ENCODE measurements at places on chromosomes 6 and 20.

- DNase-seq = no peak
Observed at GRCh38 chr20:31818376-31818908, 714 bp upstream of the MYLK2 start.

- peak; percentile 67 for DNase-seq
Observed at GRCh38 chr20:4108495-4109306, 93.3 kb upstream of the RNF24 start.

- no peak for DNase-seq
Observed at GRCh38 chr6:160735523-160735922, 33.5 kb downstream of the PLG start.

DNA sequence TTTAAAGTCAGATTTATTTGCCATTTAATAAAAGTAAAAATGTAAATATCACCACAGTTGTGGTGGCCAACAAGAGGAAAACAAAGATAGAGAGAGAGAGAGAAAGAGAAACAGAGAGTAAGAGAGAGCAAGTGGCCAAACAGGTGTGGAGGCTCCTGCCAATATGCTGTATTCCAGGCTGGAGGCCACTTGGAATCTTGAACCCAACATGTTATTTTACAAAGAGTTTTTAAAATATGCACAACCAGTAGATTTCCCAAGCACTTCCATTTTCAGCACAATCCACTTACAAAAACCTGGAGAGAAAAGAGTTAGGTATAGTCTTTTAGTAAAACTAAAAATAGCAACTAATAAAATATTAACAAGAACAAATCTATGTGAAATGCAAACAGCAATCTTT is 1323.1 kb upstream of the CITED2 start:
- DNase-seq = no peak

DNA sequence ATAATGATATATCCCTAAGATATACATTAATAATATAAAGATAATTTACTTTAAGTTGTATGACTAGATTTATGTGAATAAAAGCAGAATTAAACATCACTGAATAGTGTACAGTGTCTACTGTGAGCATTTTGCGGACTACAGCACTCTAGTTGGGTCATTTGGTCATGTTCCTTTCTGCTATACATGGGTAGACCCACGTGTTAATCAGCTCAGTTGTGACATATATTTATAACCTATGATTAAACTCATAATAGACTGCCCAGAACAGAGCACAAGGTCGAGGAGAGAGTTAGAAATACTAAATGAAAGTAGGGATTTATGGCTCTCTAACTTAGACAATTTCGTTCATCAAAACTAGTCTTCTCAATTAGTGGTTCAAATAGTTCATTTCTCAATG is 852.7 kb downstream of the EPHA7 start:
- DNase-seq = no peak

DNA sequence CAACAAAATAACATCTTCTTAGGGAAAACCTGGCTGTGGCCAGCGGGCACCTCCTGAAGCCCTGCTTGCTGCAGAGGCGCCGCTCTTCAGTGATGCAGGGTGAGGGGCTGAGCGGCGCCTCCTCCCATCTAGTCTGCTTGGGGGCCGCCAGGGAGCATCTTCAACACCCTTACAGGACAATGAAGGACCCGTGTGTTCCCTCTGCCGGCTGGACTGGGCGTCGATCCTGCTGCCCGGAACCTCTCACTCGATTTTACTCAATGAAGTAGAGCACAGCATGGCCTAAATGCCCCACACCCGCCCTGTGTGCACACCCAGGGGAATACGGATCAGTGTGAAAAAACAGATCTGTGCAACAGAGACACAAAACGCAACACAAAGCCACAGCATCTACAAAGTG is 28.5 kb upstream of the MPC1 start:
- DNase-seq = no peak

DNA sequence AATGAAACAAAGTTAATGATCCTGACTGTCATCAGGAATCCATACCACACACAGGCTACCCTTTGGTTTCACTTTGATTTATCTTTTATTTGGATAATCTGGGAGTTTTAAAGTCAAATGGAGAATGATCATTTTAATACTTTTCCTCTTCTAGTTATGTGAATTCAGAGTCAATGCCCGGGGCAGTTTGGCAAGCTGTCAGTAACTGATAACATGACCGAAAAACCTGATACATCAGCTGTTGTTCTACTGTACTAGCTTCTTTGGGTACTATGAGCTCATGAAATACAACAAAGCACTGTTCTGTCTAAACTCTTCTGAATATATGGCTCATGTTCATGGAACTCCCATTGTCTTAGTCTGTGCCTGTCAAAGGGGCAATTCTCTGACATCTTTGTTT is 30.2 kb downstream of the KLHL31 start:
- no peak for DNase-seq

- DNase-seq = no peak
Observed at GRCh38 chr6:150198532-150198931, 55.7 kb downstream of the PPP1R14C start.

DNA sequence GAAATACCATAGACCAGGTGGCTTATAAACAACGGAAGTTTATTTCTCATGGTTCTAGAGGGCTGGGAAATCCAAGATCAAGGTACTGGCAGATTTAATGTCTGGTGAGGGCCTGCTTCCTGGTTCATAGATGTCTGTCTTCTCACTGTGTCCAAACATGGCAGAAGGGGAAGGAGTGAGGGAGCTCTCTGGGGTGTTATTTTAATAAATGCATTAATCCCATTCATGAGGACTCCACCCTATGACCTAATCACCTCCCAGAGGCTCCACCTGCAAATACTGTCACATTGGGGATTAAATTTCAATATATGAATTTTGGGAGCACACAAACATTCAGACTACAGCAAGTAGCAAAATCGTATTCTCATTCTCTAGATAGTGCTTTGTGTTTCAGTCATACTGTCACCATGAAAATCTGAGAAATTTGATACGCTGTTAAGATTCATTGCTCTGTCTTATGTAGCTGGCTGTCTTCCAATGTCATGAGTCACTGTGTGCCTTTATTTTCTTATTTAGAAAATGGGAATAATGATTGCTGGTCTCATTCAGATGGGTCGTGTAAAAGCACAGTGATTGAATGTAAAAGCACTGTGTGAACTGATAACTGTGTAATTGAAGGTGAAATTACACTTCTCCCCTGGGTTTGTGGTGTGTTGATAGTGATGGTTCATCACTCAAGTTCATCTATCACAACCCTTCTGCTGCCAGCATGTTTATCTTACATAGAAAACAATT is 8.9 kb upstream of the ERVFRD-1 start:
- DNase-seq = no peak

- DNase-seq = peak; percentile 36
Observed at GRCh38 chr6:28104392-28105244, 19.8 kb upstream of the ZSCAN16 start.

DNA sequence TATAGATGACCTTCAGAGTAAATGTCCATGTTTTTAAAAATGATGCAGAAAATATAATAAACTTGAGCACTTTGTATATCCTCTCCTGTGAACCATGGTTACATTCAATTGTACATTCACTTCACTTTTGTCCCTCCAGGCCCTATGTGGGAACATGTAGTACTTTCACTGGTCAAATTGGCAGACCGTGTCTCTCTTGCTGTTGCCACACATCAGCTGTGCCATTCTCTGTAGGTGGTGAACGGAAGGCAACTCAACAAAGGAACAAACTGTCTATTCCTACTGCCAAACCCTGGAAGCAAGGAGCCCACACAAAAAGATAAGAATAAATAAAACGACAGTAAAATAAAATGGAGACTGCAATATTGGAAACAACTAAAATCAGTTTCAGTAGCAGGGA is 2.0 kb downstream of the ROS1 start:
- no peak for DNase-seq

GRCh38 chr6:149235130-149235561 is 82.4 kb upstream of the TAB2 start:
- peak; percentile 97 for DNase-seq

DNA sequence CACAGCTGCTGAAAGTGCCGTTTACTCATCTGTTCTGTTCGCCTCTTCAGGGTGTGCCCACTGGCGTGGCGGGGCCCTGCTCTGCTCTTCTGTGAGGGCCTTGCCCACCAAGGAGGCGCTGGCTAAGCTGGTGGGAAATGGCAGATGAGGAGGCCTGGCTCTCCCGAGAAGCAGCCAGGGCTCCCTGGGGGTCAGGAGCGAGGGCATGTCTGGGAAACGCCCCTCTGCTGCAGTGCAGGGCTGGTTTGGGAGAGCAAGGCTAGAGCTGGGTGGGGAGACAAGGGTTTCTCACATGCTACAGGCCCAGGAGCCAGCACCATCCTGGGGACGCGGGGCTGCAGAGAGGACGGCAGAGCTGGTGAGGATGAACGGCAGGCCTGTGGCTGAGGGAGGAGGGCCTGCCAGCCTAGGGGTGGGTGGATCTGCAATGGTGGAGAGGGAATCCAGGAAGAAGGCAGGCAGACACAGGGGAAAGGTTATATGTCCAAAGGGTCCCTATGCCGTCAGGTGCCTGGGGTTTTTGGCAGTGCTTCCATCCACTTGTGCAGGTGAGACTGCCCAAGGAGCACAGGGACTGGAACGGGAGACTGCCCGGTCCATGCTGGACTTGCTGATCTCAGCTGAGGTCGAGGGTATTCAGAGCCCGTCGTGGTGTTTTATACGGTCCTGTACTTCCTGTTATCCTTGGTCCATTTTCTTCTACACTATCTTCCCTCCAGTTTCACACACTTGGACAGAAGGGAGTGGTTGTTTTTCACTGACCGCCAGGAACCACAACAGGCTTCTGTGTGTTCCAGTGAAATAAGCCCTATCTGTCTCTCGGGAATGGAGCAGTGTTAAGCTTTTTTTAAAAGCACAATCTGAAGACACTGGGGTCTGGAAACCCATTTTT is 119.2 kb downstream of the SYCP2 start:
- DNase-seq = no peak

GRCh38 chr6:153108315-153108714 is 22.8 kb downstream of the RGS17 start:
- no peak for DNase-seq

GRCh38 chr20:43977252-43977651 is 62.6 kb downstream of the TOX2 start:
- no peak for DNase-seq

GRCh38 chr6:113433335-113433991 is 423.7 kb upstream of the MARCKS start:
- no peak for DNase-seq

- no peak for DNase-seq
Observed at GRCh38 chr6:8758412-8758811, 323.1 kb upstream of the SLC35B3 start.

- no peak for DNase-seq
Observed at GRCh38 chr6:41189967-41190366, 11.0 kb downstream of the TREML2 start.

DNA sequence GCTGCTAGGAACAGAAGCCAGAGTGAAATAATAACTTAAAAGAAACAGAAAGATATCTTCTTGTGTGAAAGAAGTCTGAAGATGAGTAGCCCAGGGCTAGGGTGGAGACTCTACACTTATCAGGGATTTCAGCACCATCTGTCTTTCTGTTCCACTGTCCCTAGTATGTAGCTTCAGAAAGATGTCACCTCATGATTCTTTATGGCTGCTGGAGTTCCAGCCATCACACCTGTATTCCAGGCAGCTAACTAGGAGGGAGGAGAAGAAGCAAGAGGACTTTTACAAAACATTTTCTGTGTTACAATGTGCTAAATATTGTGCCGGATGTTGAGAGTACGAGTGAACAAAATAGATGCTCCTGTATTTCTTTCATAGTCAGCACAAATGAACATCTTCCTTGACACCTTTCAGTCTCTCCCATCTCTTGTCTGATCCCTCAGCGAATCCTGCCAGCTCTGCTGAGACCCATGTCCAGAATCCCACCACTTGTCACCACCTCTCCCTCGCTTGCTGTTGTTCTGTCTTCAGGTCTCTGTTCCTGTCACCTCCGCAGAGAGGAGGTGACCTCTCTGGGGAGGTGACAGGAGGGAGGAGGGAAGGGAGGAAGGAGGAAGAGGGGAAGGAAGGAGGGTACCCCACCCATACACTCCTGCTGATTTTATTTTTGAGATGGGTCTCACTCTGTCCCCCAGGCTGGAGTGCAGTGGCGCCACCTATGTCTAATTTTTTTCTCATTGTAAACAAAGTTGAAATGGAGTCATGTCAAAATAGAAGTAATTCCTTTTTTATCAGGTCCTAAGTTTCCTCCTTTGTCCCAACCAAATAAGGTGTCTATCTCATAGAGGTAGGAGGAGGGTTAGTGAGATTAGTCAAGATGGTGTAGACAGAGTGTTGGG is 188.9 kb downstream of the TFAP2C start:
- no peak for DNase-seq

- DNase-seq = no peak
Observed at GRCh38 chr6:31430449-31430848, 27.1 kb downstream of the MICA start.

DNA sequence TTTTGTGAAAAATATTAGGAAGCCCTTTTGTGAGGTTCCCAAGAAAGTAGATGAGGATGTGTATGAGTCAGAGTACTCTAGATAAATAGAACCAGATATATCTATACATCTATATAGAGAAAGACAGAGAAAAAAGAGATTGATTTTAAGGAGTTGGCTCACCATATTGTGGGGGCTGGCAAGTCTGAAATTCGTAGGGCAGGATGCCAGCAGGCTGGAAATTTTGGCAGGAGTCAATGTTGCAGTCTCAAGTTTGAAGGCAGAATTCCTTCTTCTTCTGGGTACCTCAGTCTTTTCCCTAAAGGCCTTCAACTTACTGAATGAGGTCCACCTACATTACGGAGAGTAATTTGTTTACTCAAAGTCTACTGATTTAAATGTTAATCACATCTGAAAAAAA is 65.3 kb upstream of the SAMD3 start:
- no peak for DNase-seq

DNA sequence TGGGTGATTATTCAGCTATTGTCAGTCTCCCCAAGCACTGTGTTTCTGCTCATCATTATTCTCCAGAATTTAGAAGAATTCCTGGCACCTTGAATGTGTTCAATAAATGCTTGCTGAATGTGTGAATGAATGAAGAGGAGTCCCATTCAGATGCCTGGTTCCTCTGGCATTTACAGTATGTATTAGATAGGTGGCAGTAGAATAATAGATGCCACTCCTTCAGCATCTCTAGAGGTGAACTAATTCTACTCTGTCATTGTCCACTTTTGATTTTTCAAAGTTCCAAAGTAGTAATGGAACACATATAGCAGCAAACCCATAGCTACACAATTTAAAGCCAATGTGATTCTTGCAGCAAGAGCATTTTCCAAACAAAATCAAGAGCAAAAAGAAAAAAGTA is 118.9 kb upstream of the CEP162 start:
- no peak for DNase-seq

GRCh38 chr6:47256361-47256760 is 53.3 kb downstream of the TNFRSF21 start:
- DNase-seq = no peak

Data from HS-27A (cell line).